CD4-positive, alpha-beta T cell treated with Interleukin-15 for 1 hour (primary cell): ENCODE measurements at places on chromosomes 3 and 15.
A peak's percentile ranks its signal among the peaks of the same experiment; 100 is the strongest.

DNA sequence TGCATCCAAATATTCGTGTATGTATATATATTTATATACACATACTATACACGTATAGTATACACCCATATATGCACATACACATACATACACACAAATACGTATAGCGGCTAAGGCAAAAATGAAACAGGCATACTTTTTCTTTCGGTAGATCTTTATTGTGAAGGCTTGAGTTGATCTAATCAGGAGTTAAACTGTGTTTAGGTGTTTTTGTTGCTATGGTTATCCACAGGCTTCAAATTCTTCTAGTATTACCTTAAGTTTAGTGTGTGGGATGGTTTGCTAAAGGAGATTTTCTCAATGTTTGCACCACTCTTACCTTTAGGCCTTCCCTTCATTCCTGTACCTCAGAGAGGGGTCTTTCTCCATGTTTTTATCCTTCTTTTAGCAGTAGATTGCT is 28.2 kb downstream of the ZNF662 start:
- DNase-seq: no peak

DNA sequence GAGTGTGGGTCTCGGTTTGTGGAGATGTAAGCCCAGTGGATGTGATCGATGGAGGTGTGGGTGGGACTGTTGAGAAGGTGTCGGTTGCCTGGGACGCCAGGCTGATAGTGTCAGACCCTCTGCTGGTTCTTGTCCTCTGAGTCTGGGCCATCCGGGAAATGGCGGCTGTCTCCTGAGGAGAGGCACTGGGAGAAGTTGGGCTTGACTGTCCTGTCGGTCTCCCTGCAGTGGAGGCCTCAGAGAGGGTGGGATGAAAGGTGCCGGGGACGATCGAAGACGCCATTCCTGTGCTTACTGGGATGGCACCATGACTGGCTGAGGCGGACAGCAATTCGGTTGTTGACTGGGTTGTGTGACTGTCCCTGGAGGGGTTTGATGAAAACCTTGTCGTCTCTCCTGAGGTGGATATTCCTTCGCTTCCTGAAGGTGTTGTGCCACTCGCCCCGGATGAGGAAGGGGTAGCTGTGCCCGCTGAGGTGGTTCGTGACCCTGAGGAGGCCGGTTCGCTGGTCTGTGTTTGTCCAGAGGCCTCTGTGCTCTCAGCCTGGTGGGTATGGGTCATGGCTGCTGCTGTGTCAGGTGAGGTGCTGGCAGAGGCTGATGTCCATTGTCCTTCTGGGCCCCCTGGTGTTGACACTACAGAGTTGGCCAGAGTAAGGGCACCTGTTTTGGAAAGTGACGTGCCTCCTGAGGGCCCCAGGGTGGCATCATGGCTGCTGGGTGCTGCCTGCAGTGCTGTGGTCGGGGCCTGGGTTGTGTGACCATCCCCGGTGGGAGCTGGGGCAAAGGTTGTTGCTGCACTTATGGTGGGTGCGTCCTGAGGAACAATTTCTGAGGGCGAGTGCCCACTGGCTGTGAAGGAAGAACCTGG is 22.8 kb downstream of the MUC4 start:
- no peak for DNase-seq

- DNase-seq: no peak
Measured at GRCh38 chr15:81326466-81327212, 2.7 kb upstream of the STARD5 start.

DNA sequence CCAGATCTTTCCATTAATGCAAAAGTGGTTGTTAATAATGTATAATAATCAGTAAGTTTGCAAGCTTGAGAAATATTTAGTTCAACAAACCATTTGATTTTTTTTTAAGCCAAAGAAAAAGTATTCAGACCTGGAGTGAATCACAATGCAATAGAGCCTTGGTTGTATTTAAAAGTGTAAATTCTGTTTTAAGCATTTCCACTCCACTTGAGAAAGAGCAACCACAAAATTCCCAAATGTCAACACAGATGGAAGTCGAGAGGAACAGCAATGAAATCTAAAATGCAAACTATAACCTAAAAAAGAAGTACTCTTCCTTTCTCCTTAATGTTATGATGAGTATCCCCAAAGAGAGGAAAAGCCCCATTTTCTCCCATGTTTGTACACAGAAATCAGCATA is 20.2 kb downstream of the GBE1 start:
- no peak for DNase-seq

DNA sequence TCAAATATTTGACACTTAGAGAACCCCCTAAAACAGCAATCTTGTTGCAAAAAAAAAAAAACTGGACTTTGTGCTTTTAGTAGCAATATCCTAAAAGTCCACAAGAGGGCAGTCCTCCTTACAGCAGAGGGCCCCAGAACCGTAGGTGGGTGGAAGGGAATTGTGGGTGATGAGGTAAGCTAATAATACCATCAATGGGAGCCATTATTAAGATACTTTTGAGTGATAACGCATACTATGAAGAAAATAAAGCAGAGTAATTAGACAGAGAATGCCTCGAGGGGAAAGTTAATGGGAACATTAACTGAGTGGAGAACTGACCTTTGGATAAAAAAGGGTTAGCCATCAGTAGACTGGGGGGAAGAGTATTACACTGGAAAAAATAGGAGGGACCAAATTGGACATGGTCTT is 229.9 kb downstream of the THRB start:
- DNase-seq: no peak

DNA sequence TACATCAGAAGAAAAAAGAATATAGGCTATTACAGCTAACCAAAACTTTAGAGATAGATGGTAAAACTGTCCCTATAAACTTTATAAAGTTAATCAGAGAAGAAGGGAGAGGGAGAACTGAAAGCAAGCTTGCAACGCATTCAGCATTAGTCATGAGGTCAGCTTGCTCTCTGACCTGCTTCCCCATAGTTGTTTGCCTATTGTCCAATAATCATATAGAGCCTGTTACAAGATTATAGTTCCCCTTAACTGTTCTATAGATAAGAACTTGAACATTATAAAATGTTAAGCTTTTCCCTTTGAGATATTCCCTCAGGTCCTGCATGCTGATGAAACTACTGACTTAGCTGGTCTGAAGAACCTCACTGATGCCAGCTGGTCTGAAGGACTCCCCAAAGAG is 74.5 kb downstream of the CPNE4 start:
- DNase-seq: no peak

GRCh38 chr15:42456531-42456930 is 34.4 kb downstream of the ZNF106 start:
- DNase-seq: no peak

DNA sequence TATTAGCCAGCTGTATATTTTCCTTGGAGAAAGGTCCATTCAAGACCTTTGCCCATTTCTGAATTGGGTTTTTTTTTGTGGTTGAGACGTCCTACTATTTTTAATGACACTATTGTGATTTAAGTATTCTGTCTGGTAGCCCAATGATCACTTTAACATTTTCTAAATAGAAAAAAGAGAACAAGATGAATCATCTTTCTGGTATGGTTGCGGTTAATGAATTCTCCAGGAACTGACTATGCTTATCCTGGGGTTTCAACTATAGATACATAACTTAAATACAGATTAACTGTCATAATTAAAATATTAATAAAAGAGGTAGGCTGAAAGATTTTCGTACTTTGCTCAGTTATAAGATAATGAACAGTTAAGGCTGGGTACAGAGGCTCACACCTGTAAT is 51.9 kb downstream of the PBRM1 start:
- no peak for DNase-seq

GRCh38 chr3:39267631-39268548 is 11.9 kb downstream of the CX3CR1 start:
- DNase-seq: peak; percentile 73

GRCh38 chr3:102179326-102180177 is 255.3 kb upstream of the ZPLD1 start:
- DNase-seq: no peak

- DNase-seq: no peak
Measured at GRCh38 chr3:59006634-59007517, 42.9 kb downstream of the CFAP20DC start.

- no peak for DNase-seq
Measured at GRCh38 chr3:38111696-38112377, 25.1 kb downstream of the ACAA1 start.

DNA sequence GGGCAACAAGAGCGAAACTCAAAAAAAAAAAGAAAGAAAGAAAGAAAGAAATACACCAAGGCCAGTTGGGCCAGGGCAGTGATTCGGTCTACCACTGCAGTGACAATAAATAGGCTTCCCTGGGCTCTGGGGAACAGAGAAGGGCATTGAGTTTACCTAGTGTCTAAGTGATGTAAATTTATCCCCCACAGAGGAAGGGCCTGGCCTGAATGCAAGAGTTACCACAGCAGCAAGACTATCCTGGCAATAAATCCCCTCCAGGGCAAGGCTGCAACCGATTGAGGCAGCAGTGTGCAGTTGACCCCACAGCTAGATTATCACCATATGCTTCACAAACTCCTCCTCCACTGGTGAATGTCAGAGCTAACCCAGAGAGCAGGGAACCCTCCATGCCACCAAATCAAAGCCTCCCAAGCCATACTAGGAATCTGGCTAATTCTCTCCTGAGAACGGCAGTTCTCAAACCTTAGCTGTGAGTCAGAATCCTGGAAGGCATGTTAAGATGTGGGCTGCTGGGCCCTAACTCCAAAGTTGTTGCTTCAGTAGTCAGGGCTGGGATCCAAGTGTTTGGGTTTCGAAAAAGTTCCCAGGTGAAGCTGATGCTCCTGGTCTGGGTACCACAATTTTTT is 64.3 kb upstream of the GATM start:
- DNase-seq: no peak

GRCh38 chr3:118227191-118227590 is 807.5 kb downstream of the IGSF11 start:
- no peak for DNase-seq

- DNase-seq: no peak
Measured at GRCh38 chr15:57452090-57452754, 75.9 kb downstream of the CGNL1 start.

DNA sequence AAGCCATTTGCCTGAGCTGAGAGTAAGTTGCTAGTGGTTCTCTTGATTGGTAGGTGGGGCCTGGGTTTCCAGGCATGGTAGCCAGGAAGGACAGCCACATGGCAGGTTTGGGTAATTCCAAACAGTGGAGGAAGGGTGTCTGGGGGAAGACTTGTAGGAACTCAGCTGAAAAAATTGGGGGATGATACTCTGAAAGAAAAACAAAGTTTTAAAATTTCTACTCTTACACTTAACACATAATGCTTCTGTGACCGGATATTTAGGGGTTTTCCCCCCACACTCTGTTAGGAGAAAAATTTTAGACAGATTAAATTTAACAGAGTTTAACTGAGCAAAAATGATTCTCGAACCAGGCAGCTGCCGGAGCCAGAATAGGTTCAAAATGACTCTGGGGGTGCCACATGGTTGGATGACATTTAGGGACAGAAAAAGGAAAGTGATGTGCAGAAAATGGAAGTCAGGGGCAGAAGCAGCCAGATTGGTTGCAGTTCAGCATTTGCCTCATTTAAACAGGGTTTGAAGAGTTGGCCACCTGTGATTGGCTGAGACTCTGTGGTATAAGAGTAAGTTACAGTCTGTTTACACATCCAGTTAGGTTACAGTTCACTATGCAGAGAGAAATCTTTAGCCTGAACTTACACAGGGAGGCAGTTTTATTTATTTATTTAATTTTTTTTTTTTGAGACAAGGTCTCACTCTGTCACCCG is 8.1 kb downstream of the B2M start:
- peak; percentile 74 for DNase-seq

- no peak for DNase-seq
Measured at GRCh38 chr15:74121039-74121438, 9.3 kb upstream of the ISLR2 start.

DNA sequence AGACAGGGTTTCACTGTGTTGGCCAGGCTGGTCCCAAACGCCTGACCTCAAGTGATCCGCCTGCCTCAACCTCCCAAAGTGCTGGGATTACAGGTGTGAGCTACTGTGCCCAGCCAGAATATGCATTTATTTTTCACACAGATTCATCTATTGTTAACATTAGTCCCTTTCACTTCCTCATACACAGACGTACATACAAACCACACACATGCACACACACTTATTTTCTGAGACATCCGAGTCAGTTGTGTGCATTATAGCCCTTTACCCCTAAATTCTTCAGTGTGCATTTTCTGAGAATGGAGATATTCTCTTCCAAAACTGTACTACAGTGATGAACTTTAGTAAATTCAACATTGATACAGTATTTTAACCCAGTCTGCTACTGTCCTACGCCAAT is 15.0 kb upstream of the MEX3B start:
- DNase-seq: no peak
